ENCODE measurements at places on chromosomes 11 and 22.

- DNase-seq = no peak
Observed at GRCh38 chr11:12840871-12841660, 166.8 kb downstream of the TEAD1 start.

DNA sequence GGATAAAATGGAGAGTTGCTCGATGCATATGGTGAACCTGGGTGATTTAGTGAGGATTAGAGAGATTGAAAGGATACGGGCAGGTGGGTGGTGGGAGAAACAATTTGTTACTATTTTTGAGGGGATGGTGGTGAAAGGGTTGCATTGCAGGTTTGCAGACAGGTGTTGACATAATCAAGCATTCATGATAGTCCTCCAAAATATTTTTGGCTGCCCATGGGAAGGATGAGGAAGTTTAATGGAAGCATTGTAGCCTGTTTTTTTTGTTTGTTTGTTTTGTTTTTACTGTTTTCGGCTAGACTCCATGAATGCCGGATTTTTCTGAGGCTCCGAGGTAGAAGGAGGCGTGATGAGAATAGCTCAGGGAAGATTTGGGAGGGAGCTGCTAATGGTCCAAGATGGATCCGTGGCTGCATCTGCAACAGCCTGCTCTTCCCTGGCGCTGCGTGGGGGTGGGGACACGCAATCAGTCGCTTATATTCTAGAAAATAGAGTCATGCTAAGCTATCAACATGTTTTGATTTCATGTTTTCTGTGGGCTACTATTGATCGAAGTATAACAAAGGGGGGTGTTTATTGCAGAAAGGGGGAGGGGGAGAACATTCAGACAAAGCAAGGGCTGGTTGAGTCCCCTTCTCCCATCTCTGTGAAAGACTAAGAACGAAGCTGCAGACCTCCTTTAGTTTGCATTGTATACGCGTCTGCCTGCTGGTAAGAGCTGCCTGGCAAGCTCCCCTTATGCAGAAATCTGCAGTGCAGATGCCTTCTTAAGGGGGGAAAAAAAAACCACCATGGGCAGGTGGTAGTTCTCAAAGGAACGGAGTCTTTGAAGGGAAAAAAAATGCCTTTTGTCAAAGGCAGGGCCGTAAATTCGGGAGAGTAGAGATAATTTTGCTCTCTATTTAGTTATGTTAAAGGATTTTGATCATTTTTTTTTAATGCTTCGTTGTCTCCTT lies 1.0 kb downstream of the RTN3 start:
- DNase-seq = no peak

GRCh38 chr11:78262691-78263090 lies 74.0 kb downstream of the USP35 start:
- no peak for DNase-seq

DNA sequence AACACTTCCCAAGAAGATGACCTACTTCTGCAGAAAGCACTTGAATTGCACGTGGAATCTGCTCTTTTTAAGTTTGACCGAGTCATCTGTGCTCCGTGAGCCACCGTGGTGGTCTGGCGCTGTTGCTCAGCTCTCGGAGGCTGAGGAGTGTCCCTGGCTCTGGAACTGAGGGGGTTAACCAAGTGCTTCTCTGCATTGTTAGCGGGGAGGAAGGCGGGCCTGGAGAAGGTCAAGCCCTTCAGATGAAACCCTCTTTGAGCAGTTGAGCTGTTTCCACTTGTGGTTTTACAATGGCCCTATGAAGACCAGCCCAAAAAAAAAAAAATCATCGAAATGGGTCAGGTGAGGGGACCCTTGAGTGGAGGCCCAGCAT lies 286.4 kb downstream of the NTM start:
- DNase-seq = no peak

DNA sequence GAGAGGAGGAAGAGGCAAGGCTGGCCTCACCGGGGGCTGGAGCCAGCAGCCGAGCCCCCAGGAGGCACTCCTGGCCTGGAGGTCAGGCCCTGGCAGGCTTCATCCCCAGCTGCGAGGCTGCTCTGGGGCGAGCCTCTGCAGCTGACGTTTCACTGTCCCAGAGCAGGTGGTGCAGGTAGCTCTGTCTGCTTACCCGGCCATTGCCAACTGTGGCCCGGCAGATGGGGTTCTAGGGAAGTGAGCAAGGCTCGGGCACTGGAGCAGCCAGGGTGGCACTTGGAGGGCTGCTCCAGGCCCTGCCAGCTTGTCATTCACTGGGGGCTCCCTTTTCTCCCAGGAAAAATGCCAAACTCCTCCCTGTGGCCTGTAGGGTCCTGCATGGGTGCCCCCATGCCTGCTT lies 118.7 kb upstream of the ANO1 start:
- DNase-seq = no peak

Measured in stimulated activated CD8-positive, alpha-beta memory T cell treated with anti-CD3 and anti-CD28 coated beads, Interleukin-2, amount 100 ng/mL, for 48 hours (primary cell).